ENCODE measurements at places on chromosomes 3 and 15.
A peak's percentile ranks its signal among the peaks of the same experiment; 100 is the strongest.

GRCh38 chr3:175312791-175313190, 453.7 kb downstream of the NAALADL2 start:
- DNase-seq, result no peak

DNA sequence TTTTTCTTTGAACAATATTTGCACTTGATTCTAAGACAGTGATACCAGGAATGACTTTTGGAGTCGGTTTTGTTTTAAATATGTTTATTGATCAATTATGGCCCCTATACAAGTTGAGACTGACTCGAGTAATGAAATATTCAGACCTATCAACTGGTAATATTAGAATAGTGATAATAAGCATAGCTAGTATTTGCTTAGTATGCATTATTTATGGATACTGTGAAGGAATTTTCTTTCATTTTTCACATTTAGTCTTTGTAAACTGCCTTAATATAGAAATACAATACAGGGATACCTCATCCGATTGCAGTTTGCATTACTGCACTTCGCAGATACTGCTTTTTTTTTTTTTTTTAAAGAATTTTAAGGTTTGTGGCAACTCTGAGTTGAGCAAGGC, 107.9 kb downstream of the CNTN4 start:
- DNase-seq, result no peak

DNA sequence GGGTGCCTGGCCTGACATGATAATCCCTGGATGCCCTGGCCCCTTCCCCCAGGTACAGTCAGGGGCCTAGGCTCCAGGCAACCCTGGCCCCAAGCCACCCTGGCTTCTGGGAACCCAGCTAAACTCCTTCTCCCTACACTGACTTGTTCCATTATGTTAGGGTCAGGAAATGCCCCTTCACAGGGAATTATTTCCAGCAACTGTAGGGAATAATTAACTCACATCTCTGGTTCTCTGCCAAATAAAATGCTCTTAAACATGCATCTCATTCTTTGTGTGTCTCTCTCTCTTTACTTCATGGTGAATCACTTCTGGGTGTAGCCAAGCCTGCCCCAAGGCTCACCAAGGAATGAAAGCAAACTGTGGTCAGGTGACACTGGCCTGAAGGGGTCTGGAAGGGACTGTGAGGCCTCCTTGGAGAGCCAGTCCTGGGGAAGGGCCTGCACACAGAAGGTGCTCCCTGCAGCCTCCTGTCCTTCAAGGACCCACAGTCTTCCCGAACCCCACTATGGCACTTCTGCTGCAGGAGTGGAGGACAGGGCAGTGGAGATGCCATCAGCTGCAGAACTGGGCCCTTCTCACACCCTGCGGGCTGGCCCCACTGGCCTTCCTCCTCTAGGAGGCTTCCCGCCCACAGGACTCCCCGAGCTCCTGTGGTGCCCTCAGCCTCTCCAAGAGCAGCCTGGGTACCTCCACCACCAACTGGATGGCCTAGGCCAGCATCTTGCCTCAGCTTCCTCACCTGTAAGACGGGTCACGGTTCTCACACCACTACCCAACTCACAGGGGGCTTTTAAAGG, 17.6 kb downstream of the TKT start:
- DNase-seq, result no peak

- no peak for DNase-seq
Measured at GRCh38 chr15:89177116-89177515, 44.3 kb downstream of the RLBP1 start.

- no peak for DNase-seq
Measured at GRCh38 chr3:8875836-8876235, 87.4 kb downstream of the RAD18 start.

GRCh38 chr3:72594615-72595215, 253.5 kb downstream of the SHQ1 start:
- DNase-seq, result no peak

DNA sequence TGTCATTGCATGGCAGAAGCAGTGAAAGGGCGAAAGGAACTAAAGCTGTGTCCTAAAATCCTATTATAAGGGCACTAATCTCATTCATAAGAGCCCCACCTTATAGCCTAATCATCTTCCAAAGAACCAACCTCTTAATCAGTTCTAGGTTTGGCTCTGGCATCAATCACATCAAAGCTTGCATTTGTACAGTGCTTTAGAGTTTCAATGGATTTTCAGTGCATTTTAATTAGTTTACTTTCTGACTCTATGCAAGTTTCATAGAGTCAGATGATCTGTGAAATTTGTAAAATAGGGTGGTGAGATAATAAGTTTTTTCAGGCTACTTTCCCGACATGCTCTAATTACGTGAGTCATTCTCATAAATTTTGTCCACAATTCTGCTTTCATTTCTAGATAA, 341.1 kb downstream of the DIPK2A start:
- no peak for DNase-seq

DNA sequence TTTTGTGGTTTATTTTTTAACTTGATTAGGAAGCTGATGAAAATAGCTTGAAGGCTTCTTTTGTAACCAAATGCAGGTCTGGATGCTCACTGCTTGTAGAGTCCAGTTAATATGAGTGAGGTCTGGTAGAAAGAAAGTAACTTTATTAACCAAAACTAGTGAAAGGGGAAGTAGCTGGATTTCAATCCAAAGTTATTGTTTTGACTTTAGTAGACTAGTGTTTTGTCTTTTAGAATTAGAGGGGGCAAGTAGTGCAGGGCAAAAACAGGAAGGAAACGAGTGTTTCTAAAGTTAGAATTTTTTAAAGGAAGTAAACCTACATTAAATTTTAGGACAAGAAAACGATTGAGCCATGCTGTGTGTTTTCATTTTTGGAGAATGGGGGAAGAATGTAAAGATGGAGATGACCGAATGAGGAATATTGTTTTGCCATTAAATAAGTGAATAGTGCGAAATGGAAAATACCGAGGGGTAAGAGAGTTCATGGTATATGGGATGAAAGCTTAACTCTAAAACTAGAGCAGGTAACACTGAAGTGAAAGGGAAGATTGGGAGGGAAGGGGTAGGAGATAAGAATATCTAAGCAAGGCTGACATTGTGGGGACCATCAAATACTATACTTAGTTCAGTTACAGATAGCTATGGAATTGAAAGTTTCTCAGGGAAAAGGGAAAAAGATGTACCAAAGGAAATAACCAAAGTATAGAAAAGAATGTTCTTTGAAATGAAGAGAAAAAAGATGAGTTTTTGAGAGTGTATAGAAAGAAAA, 40.0 kb downstream of the USP3 start:
- DNase-seq, result no peak

- DNase-seq, result no peak
Measured at GRCh38 chr3:142890592-142890991, 1.7 kb upstream of the PCOLCE2 start.

- DNase-seq, result no peak
Measured at GRCh38 chr15:81160312-81161159, 26.5 kb downstream of the CFAP161 start.

DNA sequence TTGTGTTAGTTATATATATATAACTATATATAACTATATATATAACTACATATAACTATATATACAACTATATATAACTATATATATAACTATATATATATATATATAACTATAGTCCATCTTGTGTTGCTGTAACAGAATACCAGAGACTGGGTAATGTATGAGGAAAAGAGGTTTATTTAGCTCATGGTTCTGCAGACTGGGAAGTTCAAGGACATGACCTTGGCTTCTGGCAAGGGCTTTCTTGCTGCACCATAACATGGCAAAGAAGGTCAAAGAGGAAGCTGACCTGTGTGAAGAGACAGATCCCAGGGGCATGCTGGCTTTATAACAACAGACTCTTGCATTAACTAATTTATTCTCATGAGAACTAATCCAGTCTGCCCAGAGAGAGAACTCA, 27.6 kb downstream of the KBTBD12 start:
- DNase-seq, result no peak

GRCh38 chr3:175957427-175957826, 1098.3 kb downstream of the NAALADL2 start:
- no peak for DNase-seq

DNA sequence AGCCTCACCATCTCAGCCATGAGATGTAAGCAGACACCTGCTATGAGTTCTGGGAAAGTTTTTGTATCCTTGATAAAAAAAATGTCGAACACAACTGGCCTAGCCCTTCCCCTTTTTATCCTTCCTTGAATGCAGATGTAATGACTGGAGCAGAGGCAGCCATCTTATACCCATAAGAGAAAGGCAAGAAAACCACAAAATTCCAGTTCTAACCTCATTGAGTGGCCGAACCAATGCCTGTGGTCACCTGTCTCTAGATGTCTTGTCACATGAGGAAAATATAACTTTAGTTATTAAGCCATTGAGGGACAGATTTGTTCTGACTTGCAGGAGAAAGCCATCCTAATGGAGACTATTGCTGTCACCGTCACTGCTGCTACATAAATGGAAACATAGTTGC, 80.4 kb upstream of the SLC6A6 start:
- DNase-seq, result no peak

DNA sequence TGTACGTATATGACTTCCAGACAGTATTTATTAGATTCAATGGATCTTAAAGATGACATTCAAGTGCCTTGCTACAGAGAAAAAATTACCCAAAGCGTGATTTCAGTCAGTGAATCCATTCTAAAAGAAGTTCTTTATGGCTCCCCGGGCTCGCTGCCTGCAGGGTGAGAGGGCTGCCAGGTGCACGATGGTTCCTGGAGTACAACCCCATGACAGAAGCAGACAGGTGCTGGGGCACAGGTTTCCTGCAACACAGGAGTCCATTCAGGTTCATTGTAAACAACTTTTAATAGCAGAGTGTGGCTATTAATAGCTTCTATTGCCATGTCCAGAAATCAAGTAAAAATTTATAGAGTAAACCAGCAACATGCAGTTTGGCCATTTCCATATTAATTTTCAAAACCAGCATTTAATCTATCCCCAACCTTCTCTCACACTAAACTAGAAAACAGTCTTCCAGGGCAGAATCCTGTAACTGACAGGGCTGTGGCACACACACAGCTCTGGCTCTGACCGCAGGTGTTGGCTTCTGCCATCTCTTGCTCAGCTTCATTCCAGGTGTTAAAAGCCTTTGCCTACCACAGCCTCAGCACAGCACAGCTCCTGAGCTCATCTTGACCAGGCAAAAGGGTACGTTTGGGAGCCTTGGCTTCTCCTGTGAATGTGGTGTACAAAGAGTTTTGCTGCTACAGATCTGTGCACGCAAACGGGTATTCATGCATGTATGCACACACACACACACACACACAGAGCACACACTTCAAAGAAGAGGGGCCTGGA, 185.9 kb downstream of the MEX3B start:
- no peak for DNase-seq

GRCh38 chr15:56293495-56294292, 50.0 kb upstream of the RFX7 start:
- no peak for DNase-seq

- no peak for DNase-seq
Measured at GRCh38 chr15:77983708-77984445, 93.6 kb downstream of the TBC1D2B start.

- no peak for DNase-seq
Measured at GRCh38 chr3:72331076-72331475, 517.2 kb downstream of the SHQ1 start.

DNA sequence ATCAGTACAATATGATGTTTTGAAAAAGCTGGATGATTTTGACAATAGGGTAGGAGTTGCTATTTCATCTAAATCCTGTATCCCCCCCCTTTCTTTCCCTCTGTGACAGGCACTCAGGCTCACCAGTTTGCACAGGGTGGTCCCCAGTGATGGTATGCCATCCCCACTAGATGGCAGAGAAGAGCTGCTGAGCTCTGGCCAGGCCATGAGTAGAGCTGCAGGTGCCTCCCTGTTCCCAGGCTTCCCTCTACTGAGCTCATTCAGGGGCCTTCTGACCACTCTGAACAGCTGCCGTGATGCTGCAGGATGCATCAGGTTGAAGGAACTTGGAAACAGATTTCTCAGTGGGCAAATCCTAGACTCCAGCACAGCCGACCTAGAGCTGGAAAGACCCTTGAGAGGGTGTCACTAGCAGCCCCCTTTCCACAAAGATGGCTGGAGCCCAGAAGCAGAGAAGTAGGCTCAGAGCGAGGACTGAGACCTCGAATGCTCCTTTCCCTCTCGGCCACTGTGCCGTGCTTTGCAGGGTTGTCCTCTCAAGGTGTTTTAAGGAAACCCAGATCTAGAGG, 45.1 kb downstream of the EFCAB12 start:
- peak; percentile 53 for DNase-seq

- DNase-seq, result no peak
Measured at GRCh38 chr15:68055224-68055705, 1.1 kb downstream of the PIAS1 start.

DNA sequence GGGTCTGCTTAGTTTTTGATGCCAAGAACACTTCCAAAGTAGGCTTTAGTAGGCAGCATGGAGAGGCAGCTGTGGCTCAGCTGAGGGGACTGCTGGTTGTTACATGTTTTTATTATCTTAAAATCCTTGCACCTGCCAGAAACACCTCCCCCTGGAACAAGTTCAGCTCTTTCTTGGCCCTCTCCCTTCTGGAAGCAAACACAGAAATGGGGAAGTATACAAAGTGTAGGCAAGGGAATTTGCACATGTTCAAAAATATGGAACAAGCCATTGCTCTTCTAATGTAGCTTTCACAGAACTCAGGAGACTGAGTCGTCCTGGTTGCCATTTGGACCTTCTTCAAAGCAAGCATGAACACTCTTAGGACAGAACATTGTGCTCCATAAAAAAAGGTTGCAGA, 169.1 kb upstream of the SEMA6D start:
- no peak for DNase-seq

GRCh38 chr3:110758208-110758607, 313.4 kb upstream of the NECTIN3 start:
- DNase-seq, result no peak

- no peak for DNase-seq
Measured at GRCh38 chr3:125683067-125683829, 88.0 kb upstream of the OSBPL11 start.

DNA sequence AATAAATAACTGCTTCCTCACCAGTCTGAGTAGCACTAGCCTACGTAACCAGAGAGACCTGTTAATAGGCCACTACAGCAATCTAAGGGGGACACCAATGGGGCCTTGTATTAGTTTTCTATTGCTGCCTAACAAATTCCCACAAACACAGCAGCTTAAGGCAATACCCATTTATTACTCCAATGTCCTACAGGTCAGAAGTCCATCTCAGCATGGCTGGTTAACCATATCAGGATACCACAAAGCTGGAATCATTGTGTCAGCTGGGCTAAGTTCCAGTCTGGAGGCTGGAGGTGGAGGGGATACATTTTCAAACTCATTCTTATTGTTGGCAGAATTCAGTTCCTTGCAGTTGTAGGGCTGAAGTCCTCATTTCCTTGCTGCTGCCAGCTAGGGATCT, 331.9 kb downstream of the ULK4 start:
- DNase-seq, result no peak

- DNase-seq, result no peak
Measured at GRCh38 chr3:32147509-32147908, 41.1 kb downstream of the GPD1L start.

DNA sequence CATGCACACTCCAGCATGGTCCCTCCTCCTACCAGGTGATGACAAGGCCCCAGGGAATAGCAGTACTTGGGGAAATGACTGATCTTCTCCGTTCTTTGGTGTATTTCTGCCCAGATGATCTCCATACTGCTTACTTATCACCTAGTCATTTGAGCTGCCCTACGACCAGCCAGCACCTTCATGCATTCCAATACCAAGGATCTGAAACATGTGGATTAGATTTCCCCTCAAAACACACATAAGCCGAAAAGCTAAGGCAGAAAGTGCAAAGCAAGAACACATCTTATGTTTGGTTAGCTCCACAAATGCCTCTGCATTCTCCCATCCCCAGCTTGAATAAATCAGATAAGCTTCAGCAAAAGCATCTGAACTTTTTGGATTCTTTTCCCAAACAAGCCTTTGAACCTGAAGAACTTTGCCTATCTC, 64.8 kb upstream of the BCL6 start:
- DNase-seq, result no peak
